KBM-7 (cell line): ENCODE measurements at places on chromosomes 4 and X.

DNA sequence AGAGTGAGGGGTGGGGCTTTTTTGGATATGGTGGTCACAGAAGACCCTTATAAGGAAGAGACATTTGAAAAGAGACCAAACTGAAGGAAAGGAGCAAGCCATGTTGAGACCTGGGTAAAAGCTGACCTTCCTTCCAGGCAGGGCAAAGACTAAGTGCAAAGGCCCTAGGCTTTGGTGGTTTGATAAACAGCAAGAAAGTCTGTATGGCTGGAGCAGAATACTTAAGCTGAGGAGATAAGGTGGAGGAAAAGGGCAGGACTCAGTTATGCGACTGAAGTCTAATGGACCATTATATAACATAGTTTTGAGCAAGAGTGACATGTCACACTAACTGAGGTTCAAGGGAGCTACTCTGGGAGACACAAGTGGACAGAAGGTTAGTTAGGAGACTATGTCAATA is 20.0 kb downstream of the SH3RF1 start:
- no peak for DNase-seq

DNA sequence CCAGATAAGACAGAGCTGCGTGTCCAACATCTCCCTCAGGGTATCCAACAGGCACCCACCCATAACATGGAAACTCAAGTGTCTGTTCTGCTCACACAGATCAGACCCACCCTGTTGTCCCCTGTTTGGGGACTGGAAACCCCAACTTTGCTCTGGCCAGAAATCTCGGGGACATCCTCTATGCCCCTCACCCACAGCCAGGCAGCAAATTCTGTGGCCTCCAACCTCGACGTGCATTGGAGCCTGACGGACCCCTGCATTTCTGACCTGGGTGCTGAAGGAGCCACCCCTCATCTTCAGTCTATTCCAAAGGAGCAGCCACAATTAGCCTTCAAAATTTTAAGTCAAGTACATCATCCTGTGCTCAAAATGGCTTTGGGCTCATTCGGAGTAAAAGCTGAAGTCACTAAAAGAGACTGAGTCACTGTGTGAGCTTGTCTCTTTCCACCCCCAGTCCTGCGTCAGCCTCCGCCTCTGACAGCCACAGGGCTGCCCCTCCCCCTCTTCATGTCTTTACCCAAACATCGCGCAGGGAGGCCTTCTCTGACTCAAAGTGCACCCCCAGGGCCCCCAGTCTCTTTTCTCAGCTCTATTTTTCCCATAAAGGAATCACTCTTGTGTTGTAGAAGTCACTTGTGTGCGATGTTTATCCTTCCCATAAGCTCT is 24.4 kb upstream of the PDE6B start:
- no peak for DNase-seq

DNA sequence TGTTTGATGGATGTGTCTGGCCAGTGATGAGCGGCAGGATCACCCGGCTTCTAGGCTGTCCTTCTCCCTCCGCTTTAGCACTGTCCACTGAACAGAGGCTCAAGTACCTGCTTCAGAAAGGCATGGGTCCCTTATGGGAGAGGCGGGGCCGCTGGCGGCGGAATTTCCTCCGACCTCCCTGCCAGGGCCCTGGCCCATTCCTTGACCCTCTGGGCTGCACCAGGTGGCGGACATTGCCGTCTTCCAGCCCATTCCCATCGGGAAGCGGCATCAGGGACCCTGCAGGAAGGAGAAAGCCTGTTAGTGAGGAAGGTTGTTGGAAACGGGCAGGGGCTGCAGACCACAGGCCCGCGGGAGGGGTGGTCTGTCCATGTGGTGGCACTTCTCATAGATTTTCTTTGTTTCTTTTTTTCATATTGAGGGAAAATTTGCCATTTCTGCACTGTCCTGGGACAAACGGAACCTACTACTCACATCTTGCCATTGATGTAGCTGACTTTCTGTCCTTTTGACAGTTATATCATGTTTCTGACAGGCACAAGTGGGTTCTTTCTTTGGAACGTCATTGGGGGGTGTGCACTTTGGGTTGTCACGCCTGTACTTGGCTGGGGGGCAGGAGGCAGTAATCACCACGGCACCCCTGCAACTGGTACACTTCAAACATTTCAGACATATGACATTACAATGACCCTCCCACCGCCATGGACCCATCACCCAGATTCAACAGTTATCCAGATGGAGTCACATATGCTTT is 6.1 kb downstream of the APLN start:
- DNase-seq: no peak

DNA sequence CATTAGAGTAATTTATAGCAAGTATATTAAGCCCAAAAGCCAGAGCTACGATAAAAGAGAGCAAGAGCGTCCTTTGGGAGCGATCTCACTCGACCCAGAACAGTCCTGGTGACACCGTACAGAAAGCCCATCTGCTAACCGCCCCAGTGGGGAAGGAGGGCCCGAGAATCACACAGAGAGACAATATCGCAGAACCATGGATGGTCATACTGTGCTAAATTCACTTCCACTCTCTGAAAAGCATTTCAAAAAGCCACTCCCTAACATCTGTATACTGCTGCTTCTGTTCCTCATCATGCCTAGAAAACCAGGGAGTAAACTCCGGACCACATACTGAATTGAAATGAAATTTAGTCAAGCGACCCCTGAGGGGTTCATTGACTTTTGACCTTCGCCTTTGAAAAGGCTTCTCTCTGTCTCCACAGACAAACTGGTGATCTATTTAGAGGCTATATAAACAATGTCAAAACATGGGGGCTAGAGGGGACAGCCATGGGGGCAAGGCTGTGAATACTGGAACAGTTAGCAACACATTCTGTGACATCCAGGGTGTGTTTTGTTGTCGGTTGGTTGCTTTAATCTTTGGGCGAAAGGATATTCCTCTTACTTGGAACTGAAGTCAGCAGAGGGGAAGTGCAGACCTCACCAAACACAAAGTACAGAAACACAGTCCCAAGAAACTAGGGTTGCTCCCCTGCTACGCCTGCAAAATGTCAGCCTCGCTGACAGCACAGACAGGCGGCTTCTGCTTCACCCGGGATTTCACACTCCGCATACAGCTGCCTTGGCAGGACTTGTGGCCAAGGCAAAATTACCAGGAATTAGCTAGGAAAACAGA is 129.0 kb upstream of the RASGEF1B start:
- DNase-seq: no peak

- DNase-seq: no peak
Observed at GRCh38 chr4:94944726-94945125, 187.0 kb downstream of the BMPR1B start.

DNA sequence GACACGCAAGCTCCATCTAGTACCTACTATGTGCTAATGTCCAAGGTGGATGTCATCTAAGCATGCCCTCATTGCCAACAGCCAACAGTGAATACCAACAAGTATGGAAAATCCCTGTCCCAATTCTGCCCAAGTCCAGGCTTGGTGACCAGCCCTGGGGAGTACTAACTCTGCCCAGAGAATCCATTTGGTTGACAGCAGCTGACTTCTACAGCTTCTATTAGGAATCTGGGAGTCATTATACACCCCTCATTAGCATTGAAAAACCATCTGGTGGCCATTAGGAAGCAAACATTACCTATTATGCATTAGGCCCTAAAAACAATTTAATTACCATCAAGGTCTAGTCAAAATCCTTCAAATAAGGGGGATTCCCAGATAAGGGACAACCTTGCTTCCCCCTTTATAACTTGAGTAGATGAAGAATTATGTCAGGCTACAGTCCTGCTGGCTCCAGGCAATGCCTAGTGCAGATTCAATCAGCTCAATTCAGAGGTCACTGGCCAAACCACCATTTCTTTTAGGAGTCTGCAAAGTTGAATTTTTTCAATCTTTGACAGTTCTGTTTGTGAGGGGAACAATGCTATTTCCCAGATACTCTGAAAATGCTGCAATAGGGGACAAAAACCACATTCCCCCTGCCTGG is 228.0 kb upstream of the LDB2 start:
- DNase-seq: no peak
